ENCODE measurements at places on chromosomes 7 and 10. TPM values are rescaled to one million over a fixed set of nuclear protein-coding genes. Genes with fewer than 3 reads are reported as not detected.

Gene NRG3
- total RNA-seq: not detected

Gene PRXL2A
- not detected for total RNA-seq

Gene PDE1C
- total RNA-seq: 0.06 TPM

GRCh38 chr10:132275426-132276178, 32.1 kb downstream of the STK32C start:
- no peak for DNase-seq

Data from LHCN-M2 (cell line).